ENCODE measurements at places on chromosomes 6 and 20.

DNA sequence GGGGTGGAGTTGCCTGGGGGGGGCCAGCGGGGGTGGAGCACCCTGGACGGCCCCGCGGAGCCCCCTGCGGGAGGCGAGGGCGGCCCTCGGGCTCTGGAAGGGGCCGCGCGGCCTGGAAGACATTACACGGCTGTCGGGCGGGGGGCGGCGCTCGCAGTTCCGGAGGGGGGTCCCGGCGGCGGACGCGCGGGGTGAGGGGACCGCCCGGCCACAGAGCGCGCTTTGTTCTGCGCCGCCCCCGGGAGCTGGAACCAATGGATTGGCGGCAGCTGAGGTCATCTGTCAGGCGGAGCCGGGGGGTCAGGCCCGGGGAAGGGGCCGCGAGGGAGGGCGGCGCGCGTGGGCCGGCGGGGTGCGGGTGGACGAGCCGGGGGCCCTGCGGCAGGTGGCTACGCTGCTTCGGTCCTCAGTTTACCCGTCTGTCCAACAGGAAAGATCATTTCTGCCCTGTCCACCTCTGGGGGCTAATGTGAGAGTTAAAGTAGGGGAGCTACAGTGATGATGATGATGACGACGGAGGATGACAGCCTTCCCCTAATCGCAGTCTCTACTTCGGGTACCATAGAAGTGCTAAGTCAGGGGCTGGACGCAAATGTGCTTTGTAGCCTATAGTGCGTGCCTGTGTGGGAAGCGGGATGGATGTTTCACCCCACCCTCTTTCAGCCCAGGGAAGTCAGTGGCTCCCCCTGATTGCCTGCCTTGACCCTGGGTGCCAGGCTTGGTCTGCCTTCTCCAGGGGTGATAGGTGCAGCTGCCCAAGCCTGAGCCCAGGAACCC lies 10.4 kb downstream of the SRXN1 start:
- no peak for DNase-seq

DNA sequence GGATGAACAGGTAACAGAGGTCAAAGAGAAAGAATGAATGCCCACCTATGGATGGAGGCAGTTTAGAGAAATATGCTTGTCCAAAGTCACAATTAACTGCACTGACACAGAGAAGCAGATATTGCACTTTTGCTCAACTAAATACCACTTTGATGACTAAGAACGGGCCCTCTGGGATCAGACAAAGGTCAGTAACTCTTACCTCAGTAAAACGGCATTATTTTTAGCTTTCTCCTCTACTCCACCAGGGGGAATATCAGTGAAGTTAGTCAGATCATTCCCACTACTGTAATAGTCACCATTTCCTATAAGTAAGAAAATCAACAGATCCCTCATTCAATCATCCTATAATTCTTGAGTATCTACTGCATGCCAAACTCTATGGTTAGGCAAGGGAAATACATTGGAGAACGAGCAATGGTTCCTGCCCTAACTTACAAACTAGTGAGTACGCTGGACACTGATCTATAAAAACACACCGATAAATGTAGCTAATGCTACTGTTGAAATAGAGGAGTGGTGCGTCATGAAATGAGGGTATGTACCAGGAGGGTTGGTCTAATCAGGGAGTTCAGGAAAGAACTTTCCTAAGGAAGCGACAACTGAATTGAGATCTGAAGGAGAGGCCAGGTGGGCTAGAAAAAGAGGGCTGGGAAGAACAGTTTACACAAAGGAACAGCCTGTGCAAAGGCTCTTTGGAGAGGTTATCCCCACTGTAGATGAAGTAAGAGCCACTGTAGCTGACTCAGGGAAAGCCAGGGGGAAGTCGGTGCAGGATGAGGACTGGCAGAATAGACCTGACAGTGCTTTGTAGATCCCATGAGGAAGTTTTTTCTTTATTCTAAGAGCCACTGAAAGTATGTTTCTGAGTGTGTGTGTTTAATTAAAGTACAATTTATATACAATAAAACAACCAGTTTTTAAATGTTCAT lies 9.2 kb downstream of the ECI2 start:
- DNase-seq = peak; percentile 74

- DNase-seq = no peak
Measured at GRCh38 chr6:64838726-64839125, 868.3 kb downstream of the EYS start.

DNA sequence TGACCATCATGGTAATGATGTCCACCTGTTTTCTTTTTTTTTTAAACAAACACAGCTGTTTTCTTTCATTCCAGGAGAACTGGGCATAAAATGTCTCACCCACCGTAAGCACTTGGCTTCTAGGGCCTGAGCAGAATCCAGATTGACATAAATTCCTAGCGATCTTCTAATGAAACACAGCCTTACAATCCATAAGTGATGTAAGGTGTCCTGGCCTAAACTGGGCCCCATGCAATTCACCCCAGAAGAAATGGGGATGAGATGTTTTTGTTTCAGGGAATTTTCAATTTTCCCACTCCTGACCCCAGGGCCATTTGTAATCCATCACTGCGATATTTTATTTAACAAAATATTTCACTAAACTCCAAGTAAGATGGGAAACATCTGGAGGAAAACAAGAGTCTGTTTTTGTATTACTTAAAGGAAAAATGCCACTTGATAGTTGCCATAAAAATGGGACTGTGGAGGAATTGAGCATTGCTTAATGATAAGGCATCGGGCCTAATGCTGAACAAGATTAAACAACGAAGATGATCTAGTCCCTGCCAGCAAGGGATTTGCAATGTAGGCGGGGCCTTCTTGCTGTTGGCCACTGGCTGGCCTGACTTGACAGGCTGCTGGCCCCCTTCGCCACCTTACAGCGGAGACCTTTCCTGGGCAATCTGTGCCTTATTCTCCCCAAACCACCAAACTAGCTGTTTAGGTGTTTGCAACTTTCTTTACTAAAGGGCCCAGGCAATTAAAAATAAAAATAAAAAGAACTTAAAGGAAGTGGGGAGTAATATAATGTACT lies 183.7 kb downstream of the CD109 start:
- no peak for DNase-seq

GRCh38 chr6:140078561-140079125 lies 704.2 kb upstream of the CITED2 start:
- peak; percentile 42 for DNase-seq

DNA sequence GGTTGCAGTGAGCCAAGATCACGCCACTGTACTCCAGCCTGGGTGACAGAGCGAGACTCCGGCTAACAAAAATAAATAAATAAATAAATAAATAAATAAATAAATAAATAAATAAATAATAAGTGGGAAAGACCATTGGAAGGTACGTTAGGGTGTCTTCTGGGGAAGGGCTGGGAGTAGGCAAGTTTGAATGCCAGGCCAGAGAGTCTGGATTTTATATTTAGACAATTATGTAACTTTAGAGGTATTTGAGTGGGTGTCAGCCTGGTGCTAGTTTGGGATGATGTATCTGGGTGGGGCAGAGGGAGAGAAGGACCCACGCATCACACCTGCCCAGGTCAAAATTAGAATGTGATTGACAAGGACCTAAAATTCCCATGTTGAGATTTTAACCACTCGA lies 108.5 kb upstream of the PRND start:
- peak; percentile 59 for DNase-seq

DNA sequence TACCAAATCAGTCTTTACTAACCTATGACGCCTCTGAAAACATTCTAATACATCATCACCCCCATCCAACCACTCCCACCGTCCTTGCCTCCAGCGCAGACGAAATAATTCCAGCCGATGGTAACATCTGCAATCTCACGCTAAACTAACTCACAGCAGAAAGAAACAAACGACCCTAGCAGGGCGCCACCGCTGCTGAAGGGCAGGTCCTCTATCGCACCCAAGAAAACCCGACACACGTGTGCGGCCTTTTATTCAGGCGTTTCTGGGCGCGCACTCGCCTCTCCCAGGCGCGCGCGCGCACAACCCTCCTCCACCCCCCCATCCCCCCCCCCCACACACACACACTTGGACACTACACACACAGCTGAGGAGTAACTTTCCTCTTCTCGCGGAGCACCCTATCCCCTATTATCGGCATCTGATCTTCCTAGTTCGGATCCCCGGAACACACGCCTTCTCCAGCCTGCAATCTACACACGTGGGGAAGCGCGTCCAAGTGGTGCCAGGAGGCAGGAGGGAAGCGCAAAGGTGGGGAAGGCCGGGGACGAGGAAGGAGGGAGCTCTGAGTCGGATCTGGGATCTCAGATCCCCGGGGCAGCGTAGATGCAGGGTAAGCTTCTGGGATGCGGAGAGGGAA lies 1.4 kb downstream of the GFOD1 start:
- peak; percentile 52 for DNase-seq

GRCh38 chr20:2303673-2304072 lies 7.9 kb downstream of the TGM3 start:
- no peak for DNase-seq

GRCh38 chr6:12175626-12176025 lies 114.5 kb upstream of the EDN1 start:
- DNase-seq = no peak

GRCh38 chr6:137415127-137415833 lies 78.9 kb downstream of the OLIG3 start:
- peak; percentile 68 for DNase-seq

DNA sequence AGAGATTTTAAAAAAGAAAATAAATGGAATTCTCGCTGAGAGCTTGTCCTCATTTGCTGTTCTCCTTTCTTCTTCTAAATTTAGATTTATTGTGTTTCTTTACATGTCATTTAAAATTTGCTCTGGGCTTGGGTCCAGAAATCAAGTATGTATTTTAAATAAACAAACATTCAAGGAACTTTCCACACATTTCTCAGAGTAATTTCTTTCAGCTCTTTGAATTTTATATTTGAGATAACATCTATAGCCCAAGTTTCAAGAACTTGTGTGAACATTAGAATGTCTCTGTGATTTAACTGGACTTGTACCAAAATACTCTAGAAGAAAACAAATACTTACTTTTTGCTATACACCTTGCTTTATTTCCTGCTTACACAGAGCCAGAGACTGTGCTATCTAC lies 192.3 kb downstream of the TMEM200A start:
- DNase-seq = no peak

DNA sequence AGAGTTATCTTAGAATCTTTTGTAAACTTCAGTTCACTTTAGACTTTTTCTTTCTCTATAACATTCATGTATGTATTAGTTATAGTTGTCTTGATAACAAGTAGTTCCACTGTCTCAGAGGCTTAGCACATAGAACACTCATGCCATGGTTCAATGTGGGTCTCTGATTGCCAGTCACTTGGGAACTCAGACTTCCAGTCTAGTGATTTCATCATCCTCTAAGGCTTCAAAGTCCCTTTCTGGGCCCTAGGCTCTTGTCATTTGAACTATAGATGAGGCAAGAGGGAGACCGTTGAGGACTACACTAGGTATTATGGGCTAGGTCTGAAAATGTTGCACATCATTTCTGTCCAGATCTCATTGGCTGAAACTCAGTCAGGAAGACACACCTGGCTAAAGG lies 8.4 kb upstream of the EEF1E1 start:
- DNase-seq = no peak

DNA sequence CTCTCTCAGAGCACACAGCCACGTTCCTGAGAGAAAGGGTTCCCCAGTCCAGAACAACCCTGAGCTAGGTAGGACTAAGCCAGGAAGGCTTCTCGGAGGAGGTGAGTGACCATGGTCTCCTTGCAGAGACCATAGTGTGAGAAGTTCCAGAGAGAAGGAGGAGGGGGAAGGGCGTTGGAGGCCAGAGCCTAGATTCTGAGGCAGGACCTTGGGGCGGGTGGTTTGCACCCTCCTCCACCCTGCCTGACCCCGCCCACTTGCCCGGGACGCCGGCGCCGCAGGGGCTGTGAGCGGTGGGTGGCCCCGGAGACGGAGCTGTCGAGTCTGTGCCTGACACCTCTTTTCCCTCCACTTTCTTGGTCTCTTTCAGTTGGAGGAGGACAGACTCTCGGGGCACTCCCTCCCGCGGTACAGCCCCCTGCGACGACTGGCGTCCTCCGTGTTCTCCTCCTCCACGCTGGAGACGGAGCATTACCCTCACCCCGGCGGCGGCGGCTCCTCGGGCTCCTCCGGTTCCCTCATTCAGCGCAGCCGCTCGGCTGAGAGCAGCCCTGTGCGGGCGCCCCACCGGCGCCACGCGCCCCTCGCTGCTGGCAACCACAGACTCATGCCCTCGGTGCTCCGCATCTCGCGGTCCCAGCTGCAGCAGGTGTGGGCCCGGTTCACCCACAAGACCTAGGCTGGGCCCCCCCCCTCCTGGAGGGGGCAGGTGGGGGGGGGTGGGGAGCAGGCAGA lies 26.2 kb downstream of the TTBK1 start:
- no peak for DNase-seq

DNA sequence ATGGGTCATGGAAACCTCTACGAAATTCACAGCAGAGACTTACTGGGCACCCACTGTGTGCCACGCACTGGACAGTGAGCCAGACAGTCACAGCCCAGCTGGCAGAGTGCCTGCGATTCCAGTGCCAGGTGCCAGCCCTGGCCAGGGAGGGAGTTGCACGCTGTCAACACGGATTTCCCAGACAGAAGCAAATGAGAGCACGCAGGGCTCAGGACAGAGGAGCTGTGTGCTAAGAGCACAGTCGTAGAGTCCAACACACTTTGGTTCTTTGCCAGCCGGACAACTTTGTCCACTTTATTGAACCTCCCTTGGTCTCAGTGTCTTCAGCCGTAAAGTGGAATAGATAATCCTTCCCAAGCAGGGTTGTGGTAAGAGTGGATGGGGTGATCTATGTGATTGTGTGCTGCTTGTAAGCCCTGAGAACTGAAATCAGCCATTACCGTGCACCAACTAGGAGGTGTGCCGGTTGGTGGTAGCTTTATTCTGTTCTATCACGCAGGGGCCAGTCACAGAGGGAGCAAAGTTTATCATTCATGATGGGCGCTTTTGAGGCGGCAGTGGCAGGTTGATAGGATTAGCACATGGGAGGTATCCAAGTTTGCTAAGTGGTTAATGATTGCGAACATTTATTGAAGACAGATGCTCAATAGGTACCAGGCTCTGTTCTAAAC lies 40.6 kb downstream of the SIRPA start:
- no peak for DNase-seq

DNA sequence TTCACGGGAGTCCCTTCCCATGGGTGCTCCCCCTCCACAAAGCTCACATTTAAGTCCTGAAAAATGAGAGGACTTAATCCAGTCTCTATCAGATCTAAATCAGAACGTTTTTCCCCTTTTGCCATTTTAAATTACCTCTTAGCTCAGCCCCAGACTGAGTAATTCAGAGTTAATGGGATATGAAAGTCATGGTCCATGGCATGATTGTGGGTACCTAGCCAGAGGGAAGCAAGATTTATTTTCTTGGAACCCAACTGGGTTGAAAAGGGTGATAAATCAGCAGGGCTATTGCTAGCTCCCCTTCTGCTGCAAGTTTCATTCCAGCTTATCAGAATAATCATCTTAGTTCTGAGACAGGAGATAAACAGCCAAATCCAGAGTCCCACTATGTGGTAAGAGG lies 320.2 kb upstream of the CHD6 start:
- DNase-seq = no peak

- no peak for DNase-seq
Measured at GRCh38 chr6:46327779-46328178, 157.0 kb upstream of the ENPP5 start.

Data from urothelium cell line (cell line).